Activated B cell treated with CpG ODN at 0.5 μM for 24 hours (primary cell): ENCODE measurements at places on chromosomes 6 and 20. TPM values are rescaled to one million over a fixed set of nuclear protein-coding genes. Genes with fewer than 3 reads are reported as not detected.

DNA sequence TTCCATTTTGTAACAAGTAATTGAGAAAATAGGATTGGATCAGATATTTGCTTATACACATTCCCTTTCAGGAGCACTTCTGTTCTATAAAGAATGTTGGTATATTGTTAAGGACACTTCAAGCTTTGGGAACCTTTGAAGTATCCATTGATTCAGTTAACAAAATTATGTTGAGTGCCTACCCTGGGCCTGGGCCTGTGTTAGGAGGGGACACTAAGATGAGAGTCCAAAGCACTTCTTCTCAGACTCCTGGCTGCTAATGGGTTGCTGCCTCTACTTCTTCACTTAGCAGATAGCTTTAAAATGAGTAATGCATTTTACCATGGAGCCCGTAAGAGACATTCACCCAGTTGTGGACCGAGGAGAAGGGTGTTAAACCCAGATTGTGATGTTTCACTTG lies 40.3 kb downstream of the PTPN1 start:
- no peak for DNase-seq
- no peaks in the 10 kb centered on the region for H3K27me3 ChIP-seq
- no peak overlapping the region for H3K27ac ChIP-seq
- peaks cover 51% of the 10 kb centered on the region for H3K36me3 ChIP-seq
- H3K4me3 ChIP-seq: no peak overlapping the region

SFTA2 gene
- total RNA-seq: not detected in 2 replicates

DNA sequence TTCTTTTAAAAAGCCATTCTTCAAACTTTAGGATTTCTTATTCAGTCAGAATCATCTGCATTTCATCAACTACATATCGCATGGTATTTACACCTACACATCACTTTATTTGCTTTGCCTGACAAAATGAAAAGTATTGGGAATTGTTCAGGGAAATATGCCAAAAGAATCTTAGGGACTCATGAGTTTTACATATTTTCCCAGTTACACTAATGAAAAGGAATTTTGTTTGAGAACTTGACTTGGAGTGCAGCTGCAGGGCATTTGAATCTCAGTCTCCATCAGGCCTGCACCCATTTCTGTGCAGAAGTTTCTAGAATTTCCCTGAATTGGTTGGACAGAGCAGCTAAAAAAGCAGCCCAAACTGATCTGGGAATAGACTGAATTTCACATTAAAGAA lies 65.3 kb downstream of the MTHFD1L start:
- peaks cover 14% of the 10 kb centered on the region for H3K4me1 ChIP-seq
- H3K4me3 ChIP-seq: no peak overlapping the region
- peaks cover 48% of the 10 kb centered on the region for H3K36me3 ChIP-seq
- no peak for DNase-seq
- no peak overlapping the region for H3K27ac ChIP-seq

FAM83B gene
- not detected in 2 replicates for total RNA-seq

SLPI gene
- not detected in 2 replicates for total RNA-seq

GRCh38 chr6:74177506-74177905 lies 481.5 kb downstream of the CD109 start:
- no peaks in the 10 kb centered on the region for H3K36me3 ChIP-seq
- H3K4me1 ChIP-seq: no peaks in the 10 kb centered on the region

GRCh38 chr6:17902974-17903373 lies 84.5 kb downstream of the KIF13A start:
- DNase-seq: no peak
- no peaks in the 10 kb centered on the region for H3K27me3 ChIP-seq
- H3K36me3 ChIP-seq: peaks cover 2% of the 10 kb centered on the region
- H3K4me3 ChIP-seq: no peak overlapping the region
- H3K4me1 ChIP-seq: peaks cover 17% of the 10 kb centered on the region
- no peak overlapping the region for H3K27ac ChIP-seq

PARD6B gene
- total RNA-seq: 3.8 and 5.7 TPM in 2 replicates

GRCh38 chr20:63734946-63735858 lies 1.3 kb upstream of the LIME1 start:
- no peak overlapping the region for H3K27ac ChIP-seq
- peaks cover 28% of the 10 kb centered on the region for H3K4me1 ChIP-seq
- H3K36me3 ChIP-seq: peaks cover 23% of the 10 kb centered on the region
- DNase-seq: no peak
- no peak overlapping the region for H3K4me3 ChIP-seq

KCNK15 gene
- total RNA-seq: 0.09 TPM in 1 of 2 replicates, not detected in the other

DYNLT2 gene
- 3.7 and 4.4 TPM in 2 replicates for total RNA-seq

MDC1 gene
- total RNA-seq: 62.4 and 65.6 TPM in 2 replicates

DLK2 gene
- 1.4 TPM in 2 replicates for total RNA-seq

SIRPB1 gene
- 1.1 and 1.4 TPM in 2 replicates for total RNA-seq

TSPO2 gene
- not detected in 2 replicates for total RNA-seq

DNA sequence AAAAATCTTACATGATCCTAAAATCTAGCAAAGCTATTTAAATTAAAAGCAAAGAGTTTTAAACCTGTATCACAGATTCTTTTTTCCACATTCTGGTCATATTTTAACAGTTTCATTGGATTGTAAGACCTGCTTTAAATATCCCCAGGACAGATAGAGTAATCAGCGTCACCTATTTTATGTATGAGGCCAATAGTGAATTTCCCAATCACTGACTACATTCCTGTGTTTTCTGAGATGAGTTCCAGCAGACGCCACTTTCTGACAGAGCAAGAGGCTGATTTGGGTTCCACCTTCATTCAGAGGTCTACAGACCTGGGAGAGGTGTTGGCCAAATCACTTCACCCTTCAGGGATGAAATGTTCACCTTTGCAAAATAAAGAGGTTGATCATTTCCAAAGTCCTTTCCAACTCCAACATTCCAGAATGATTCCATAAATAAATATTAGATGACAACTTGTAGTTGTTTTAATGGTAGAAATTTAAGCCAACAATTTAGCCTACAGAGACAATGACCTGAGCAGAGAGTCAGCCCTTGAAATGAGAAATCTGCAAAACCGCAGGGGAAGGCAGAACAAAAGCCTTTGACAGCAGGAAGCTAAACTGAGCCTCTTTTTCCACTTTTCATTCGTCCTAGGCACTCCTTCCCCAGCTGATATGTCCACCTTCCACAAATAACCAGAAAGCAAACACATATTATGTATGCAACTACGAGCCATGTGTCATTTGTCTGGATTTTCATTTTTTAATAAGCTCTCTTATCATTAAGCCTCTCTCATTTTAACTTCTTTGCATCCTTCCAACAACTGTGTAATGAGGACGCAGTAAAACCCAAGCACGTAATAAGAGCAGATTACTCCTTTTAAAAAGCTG lies 105.2 kb downstream of the TFAP2A start:
- H3K4me3 ChIP-seq: no peak overlapping the region
- H3K27me3 ChIP-seq: no peaks in the 10 kb centered on the region
- no peak overlapping the region for H3K27ac ChIP-seq
- H3K4me1 ChIP-seq: no peaks in the 10 kb centered on the region
- H3K36me3 ChIP-seq: no peaks in the 10 kb centered on the region

GRCh38 chr20:19735446-19735845 lies 22.6 kb upstream of the RIN2 start:
- no peaks in the 10 kb centered on the region for H3K36me3 ChIP-seq
- no peak overlapping the region for H3K4me3 ChIP-seq
- peaks cover 6% of the 10 kb centered on the region for H3K27me3 ChIP-seq
- DNase-seq: no peak

NKX2-4 gene
- not detected in 2 replicates for total RNA-seq

GRCh38 chr6:167141667-167142432 lies 15.9 kb downstream of the GPR31 start:
- peak overlapping the region; percentile 79 for H3K27ac ChIP-seq
- peaks cover 61% of the 10 kb centered on the region for H3K4me1 ChIP-seq
- H3K27me3 ChIP-seq: no peaks in the 10 kb centered on the region
- DNase-seq: peak; percentile 62
- H3K4me3 ChIP-seq: peak overlapping the region; percentile 46

HLA-DQA2 gene
- 231 and 237 TPM in 2 replicates for total RNA-seq
